ENCODE measurements at places on chromosomes 5 and 9.

GRCh38 chr5:179827680-179828079, 7.0 kb downstream of the SQSTM1 start:
- no peak for DNase-seq

- no peak for DNase-seq
These were observed 11.6 kb downstream of the DAB2IP start for GRCh38 chr9:121662891-121663580.

GRCh38 chr5:42235837-42236236, 187.4 kb upstream of the GHR start:
- DNase-seq = no peak

- no peak for DNase-seq
These were observed 177.3 kb downstream of the FGF1 start for GRCh38 chr5:142508591-142508990.

- no peak for DNase-seq
These were observed 70.8 kb downstream of the NXNL2 start for GRCh38 chr9:88605512-88606362.

DNA sequence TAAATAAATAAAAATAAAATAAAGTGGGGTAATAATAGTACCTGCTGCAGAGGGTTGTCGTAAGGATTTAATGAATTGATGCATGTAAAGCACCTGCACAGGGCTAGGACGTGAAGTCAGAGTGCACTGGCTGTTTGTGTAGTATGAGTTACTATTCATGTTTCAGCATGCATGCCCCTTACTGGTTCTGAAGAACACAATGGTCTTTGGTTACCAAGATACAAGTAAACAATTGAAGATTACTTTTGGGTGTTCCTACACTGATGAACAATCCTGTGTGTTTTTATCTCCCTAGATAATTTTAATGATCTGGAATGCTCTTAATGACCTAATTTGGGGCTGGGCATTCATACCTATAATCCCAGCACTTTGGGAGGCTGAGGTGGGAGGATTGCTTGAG, 23.2 kb upstream of the PRRC2B start:
- no peak for DNase-seq

DNA sequence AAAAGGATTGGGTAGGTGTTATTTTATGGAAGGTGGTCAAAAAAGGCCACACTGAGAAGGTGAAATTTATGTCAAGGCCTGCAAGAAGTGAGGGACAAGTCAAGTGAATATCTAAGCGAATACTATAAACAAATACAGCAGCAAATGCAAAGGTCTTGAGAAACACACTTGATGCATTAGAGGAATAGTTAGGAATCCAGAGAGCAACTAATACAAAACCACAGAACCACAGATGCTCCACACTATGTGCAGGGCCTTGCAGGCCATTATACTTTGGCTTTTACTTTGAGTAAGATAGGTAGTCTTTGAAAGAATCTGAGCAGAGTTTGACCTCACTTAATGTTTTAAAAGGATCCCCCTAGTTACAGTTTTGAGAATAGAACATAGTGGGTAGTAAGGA, 4.6 kb downstream of the ZNF622 start:
- DNase-seq = no peak

DNA sequence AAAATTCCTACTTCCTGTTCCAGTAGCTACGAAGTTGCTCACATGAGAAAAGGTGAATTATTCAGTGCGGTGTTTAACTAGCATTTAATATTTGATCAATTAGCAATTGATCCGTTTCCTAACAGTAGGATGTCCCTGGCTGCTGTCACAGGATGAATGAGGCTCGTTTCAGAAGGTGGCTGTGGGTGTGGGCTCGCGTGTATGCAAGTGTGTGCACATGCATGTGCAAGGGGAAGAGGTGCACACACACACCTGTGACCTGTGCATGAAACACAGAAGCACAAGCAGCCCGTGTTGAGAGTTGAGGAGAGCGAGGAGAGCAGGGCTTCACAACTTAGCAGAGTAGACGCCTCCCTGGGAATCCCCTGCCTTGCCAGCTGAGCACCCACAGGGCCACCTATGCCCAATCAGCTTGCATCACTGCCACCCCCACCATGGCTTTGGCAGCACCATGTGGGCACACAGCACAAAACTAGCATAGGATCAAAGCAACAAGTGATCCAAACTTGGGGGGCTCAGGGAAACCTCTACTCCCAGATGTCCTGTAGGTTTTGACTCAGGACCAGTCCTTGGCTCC, 107.2 kb downstream of the C5orf15 start:
- no peak for DNase-seq

DNA sequence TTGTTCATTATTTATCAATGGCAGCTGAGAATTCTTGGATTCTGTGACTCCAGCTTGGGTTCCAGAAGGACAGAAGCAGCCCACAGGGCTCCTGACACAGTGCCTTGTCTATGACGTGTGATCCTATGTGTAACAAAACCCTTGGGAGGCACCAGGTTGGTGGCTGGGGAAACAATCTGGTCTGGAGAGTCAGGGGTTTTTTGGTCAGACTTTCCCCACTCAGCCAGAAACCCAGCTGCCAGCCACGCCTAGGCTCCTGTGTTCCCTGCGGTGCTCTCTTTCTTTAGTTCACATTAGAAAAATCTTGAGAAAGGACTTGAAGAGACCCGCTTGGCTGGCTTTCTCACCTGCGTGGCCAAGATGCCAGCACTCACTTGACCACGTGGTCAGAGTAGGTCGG, 15.5 kb upstream of the ZBED3 start:
- DNase-seq = no peak

- DNase-seq = no peak
These were observed 322.8 kb downstream of the ZSWIM6 start for GRCh38 chr5:61654876-61655275.

DNA sequence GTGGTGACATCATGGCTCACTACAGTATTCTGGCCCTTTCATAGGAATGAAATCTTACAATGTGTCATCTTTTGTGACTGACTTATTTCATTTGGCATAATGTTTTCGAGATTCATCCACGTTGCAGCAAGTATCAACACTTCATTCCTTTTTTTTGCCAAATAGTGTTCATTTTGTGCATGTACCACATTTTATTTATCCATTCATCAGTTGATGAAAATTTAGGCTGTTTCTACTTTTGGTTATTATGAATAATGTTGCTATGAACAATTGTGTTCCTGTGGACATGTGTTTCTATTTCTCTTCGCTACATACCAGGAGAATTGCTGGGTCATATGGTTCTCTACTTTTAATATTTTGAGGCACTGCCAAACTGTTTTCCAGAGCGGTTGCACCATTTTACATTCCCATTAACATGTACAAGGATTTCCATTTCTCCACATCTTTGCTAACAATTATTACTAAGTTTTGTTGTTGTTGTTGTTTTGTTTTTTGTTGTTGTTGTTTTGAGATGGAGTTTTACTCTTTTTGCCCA, 43.5 kb downstream of the RMI1 start:
- no peak for DNase-seq

- no peak for DNase-seq
These were observed 10.9 kb downstream of the SNCAIP start for GRCh38 chr5:122322801-122323548.

GRCh38 chr5:81830596-81830995, 79.7 kb upstream of the SSBP2 start:
- no peak for DNase-seq

GRCh38 chr5:72618708-72619107, 111.5 kb upstream of the ZNF366 start:
- DNase-seq = no peak

- DNase-seq = no peak
These were observed 377.2 kb upstream of the KLF4 start for GRCh38 chr9:107866711-107867311.

All from activated CD8-positive, alpha-beta memory T cell treated with anti-CD3 and anti-CD28 coated beads for 4 hours (primary cell).